ENCODE measurements at places on chromosomes 2 and 18. TPM values are rescaled to one million over a fixed set of nuclear protein-coding genes. Genes with fewer than 3 reads are reported as not detected.

- no peak for DNase-seq
Measured at GRCh38 chr2:54763636-54764291, 40.3 kb downstream of the EML6 start.

- DNase-seq = no peak
Measured at GRCh38 chr2:205722283-205722918, 40.1 kb downstream of the NRP2 start.

- DNase-seq = no peak
Measured at GRCh38 chr2:161352719-161353118, 44.5 kb downstream of the PSMD14 start.

GRCh38 chr18:26406854-26407517, 141.4 kb downstream of the KCTD1 start:
- DNase-seq = no peak

Gene ZBTB7C
- 26.6 TPM for total RNA-seq

Gene UGT1A5
- total RNA-seq = not detected

Gene RGPD4
- not detected for total RNA-seq

All from myocyte (in vitro differentiated cells).